Stimulated activated CD8-positive, alpha-beta memory T cell treated with anti-CD3 and anti-CD28 coated beads, Interleukin-4, amount 100 ng/mL, for 1 hour (primary cell): ENCODE measurements at places on chromosomes 5 and 9.

DNA sequence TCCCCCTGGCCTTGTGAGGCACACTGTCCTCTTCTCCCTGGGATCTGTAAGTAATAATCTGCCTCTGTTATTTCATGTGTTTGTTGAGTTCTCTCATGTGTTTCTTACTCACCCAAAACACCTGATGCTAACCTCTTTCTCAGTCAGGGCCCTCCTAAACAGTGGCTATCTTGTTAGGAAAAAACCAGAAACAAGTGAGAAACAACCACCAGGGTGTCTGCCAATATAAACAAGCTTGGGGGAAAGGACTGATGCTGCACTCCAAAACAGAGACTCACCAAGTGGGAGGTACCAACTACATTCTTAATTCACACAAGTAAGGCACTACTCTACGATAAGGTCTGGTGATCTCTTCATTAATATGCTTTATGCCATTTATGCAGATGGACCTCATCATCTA is 564.4 kb downstream of the SEMA5A start:
- DNase-seq, result no peak

DNA sequence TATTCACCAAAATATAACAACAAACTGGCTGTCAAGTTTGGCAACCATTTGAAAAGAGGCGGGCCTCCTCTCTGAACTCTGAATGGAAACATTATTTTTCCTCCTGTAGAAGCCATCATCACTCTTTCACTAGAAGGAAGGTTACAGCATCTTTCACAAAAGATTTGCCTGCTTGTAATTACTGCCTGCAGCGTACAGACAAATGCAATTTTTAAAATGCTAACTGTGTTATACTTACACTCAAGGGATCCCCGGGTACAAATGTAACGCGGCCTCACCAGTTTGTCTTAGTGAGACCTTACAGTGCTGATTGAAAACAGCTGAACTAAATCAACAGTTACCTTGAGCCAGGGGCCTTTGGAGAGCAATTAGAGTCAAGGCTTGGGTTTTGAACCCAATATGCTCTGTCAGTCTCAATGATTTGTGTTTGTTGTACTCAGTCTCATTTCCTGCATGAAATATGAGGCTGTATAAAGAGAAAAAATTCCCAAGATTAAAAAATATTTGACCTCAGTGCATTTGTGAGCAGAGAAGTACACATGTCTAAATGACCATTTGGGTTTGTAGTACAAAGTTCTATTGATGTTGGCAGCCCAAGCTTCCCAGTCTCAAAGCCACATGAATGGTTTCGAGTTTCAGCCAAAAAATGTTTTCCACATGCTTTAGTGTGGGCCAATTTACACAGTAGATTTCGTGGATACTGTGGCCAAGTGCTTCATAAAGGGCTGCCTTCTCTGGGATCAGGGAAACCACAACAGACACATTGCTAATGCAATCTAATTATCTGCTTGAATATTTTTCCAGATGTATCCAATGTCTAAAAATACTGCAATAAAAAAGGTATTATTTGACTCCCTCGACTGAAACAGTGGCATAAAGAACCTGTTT is 500.0 kb downstream of the SPATA31D1 start:
- DNase-seq, result no peak

DNA sequence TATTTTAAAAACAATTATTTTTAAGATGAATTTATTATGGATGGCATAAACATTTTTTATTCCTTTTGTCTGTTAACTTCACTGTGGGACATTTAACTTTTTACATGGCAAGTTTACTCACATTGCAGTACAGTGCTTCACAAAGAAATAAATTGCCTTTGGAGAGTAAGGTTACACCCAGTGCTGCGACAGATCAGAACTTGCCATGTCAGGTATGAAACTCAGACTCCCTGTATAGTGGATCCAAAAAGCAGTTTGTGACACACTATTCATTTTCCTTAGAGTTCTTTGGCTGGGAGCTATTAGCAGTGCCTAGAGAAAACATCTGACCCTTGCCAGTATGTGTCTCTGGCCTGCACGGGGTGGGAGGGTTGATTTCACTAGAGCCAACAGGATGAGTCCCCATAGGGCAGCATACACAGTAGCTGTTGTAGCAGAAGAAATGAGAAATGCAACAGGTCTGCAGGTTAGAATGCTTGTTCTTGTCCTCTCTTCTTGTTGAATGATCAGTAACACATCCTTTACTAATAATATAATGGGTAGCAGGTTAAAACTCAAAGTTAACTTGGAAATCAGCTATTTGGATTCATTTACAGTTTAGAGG is 42.9 kb downstream of the STARD4 start:
- DNase-seq, result no peak

GRCh38 chr5:505951-506525 is 18.2 kb downstream of the SLC9A3 start:
- no peak for DNase-seq

GRCh38 chr5:137036640-137037039 is 462.5 kb downstream of the SPOCK1 start:
- DNase-seq, result no peak

- no peak for DNase-seq
Measured at GRCh38 chr9:95125652-95126051, 191.9 kb downstream of the FANCC start.

DNA sequence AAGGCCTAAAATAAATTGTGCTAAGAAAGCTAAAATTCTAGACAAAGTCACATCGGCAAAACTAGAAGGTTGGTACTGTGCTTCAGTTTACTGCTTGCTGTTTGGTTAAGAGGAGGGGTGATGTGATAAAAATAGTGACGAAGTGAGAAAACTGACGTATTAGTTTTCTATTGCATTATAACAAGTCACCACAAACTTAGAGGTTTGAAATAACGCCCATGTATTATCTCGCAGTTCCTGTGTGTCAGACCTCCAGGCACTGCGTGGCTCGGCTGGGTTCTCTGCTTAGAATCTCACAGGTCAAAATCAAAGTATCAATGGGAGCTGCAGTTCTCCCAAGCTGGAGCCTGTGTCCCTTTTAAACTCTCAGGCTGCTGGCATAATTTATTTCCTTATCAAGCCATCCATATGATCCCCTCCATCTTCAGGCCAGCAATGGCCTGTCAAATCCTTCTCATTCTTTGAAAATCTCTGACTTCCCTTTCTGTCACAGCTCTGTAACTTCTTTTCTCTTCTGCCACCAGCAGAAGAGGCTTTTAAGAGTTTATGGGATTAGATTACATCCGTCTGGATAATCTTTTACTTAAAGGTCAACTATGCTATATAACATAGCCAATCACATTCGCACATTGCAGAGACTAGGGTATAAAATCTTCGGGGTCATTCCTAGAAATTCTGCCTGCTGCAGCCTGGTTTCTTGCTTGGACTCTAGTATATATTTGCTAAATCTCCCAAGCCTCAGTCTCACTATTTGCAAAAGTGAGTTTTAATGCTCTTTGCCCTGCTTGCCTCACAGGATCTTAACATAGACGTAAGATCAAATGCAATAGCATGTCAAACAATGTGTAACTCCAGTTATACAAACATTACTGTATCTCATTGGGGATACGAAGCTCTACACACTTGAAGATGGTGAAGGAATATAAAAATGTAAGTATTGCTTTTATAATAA is 104.0 kb upstream of the CDKN2B start:
- no peak for DNase-seq

GRCh38 chr9:69660304-69660703 is 11.9 kb downstream of the APBA1 start:
- no peak for DNase-seq

DNA sequence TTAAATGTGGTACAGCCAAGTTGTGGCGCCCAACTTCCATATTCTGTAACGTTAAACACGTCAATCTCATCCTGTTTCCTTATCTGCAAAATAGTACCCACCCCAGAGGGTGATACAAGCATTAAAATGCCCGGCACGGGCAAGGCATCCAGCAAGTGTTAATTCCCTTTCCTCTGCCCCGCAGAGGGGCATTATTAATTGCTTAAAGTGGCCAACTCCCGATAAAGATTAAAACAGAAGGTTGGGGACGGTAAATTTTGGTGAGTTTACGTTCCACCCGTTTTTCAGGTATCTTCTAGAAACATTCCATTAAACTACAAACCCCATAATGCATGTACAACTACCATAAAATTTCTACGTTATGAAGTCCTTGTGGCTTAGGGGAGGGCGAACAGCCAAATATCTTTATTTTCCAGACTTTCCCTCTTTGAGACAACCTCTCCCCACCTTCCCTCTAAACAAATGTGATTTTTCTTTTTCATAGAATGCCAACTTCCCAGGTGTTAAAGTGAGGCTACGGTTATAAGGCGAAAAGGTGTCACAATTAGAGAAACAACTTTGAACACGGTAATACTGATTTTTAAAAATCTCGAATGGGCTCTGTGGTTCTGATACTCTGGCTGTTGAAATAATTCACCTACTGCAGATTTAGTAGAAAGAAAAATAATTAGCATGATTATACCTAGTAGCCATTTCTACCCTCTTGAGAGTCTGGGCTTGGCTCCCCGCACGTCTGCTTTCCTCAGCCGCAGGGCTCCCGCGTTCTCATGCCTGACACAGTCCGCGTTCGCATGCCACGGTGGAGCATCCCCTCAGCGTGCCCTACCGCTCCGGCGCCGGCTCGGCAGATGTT is 1.2 kb upstream of the GPBP1 start:
- no peak for DNase-seq

- no peak for DNase-seq
Measured at GRCh38 chr9:32957358-32957757, 44.1 kb downstream of the APTX start.

GRCh38 chr9:24901319-24901718 is 355.6 kb upstream of the IZUMO3 start:
- DNase-seq, result no peak

- no peak for DNase-seq
Measured at GRCh38 chr9:93669116-93669957, 93.0 kb downstream of the PHF2 start.

- DNase-seq, result no peak
Measured at GRCh38 chr9:117485176-117485575, 70.3 kb upstream of the ASTN2 start.

- DNase-seq, result no peak
Measured at GRCh38 chr9:69444021-69444420, 119.0 kb downstream of the ENTREP1 start.

DNA sequence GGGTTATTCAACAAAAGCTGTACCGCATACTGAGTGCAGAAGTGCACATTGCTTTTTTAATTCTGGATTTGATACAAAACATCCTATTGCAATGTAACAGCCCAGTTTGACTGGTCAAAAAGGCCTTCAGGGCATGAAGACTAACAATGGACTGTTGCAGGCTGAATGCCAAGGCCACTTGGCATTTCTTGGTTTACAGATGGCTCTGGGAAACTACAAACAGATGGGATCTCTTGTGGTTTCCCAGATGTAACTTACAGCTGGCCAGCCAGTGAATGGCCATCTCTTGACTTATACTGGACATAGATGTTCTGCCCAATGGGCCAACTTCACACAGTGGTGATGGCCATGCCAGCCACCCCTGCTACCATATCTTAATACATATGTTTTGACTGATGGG is 36.8 kb downstream of the UGT3A2 start:
- no peak for DNase-seq

DNA sequence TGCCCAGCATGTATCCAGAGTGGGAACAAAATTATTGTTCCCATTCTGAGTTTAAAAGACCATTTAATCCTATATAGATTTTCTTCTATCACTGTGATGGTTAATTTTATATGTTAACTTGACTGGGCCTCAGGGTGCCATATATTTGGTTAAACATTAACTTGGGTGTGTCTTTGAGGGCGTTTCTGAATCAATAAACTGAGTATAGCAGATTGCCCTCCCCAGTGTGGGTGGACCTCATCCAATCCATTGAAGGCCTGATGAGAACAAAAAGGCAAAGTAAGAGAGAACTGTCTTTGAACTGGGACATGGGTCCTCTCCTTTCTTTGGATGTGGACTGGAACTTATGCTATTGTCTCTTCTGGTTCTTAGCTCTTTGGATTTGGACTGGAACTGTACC is 17.3 kb downstream of the RIOK2 start:
- no peak for DNase-seq

DNA sequence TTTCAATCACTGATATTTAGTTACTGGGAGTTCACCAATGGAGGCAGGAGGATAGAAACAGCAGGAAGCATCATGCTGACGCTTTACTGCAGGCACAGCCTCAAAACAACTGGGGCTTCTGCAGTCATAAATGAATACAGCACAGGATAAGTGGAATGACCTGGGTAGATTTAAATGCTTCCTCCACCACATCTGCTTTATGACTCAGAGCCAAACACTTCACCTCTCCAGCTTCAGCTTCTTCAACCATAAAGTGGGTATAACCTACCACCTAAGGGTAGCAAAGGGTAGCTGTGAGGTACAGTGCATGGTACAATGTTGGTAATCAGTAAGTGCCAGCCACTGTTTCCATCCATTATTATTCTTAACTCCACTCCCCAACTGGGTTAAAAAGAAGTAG is 28.4 kb downstream of the RASEF start:
- DNase-seq, result no peak
